ENCODE measurements at places on chromosomes 13 and 19.

DNA sequence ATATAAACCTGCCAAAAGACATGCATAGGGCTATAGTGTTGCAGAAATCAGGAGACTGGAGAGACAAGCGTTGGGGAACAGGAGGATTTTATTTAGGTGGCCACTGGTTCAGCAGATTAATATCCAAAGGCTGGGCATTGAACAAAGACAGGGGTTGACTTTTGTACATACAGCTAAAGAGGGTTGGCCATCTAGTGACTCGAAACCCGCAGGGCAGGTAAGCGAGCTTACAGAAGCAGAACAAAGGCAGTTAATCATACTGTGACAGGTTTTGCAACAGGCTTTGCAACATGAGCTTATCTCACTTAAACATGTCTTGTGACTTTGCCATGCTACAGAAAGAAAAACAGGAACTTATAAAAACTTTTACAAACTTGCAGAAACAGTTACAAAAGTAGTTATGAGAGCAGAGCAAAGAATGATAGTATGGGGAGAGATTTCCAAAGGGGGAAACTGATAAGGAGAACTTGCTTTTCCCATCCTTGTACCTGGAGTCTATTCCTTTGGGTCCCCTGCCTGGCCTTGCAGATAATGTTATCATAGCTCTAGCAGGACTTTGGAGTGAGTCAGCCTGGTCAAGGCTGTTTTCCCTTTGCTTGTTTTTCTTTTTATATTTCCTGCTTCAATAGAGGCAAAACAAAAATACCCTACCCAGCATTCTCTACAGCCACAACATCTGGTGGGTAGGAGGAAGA, 234.2 kb downstream of the PCDH17 start:
- DNase-seq: no peak

DNA sequence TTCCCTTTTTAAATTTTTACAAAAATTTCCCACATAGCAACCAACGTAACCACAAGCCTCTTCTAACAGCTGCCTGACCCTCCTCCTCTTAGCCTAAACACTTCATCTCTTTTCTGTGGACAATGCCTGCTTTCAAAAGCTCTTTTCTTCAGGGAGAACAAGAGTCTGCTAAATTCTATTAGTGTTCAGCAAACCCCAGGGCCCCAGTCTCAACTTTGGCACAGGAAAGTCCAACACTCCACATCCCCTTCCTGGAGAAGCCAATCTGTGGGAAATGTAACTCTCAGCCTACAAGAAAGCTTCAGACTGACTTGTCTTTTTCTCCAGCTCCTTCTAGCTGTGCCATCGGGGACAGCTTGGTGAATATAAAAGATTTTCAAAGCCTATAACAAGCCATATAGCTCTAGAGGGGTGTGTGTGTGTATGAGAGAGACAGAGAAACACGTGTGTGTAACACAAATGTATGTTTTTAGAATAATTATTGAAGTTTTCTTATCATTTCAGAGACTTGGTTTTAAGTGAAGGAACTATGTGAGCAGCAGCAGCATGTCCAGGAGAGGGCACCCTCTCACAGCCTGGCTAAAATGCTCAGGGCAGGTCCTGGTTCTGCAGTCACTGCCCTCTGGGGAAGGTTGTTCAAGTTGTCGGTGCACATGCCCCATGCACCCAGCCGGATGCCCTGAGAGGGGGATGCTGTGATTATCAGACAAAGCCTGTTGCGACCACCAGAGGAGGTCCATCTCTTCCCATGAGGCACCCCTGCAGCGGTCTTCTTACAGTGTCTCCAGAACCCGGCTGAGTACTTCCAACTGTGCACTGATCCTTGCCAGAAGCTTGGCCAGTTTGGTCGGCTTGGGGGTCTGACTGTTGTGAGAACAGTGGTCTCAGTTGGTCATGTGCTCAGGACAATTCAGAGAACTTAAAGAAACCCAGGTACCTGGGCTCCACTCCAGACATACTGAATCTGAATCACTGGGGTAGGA, 34.4 kb downstream of the CCDC70 start:
- DNase-seq: peak; percentile 31

DNA sequence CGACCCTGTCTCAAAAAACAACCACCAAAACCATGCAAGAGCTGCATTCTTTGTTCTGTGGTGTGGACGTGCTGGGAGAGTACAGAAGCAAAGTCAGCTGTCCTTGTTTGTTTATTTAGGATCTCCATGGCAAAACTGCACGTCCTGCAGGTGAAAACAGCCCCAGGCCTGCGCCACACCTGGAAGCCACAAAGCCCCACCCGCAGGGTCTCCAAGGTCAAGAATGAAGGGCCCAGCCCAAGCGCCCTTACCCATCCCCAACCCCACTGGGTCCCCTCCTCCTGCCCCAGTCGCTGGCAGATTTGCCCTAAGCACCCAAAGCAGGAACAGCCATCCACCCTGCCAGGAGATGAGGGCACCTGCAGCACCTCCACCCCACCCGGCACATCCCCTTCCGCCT, 10.5 kb downstream of the MBD3 start:
- no peak for DNase-seq

DNA sequence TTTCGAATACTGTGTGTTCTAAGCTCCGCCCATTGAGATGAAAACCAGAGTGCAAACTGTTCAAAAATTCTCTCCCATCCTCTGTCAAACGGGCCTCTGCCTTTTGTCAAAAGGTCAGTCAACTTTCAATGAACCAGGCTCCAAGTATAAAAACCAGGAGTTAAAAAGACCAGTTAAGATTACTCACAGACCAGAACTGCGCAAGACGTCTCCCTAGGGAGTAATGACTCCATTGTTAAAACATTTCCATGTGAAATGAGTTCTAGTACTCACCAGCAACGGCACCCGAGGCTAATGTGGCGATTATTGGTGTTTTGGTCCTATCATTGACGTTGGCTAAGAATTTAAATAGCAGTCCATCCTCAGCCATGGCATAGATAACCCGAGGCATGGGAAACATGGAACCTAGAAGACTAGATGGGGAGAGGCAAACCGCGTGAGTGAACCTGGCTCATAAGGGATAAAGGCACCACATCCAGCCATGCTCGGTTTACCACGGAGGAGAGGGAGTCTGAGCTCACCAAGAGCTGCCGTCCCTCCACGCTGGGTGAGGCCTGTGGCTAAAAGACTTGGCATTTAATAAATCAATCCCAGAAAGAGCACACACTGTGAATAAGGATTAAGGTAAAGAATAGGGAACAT, 73.3 kb downstream of the SLC7A1 start:
- peak; percentile 77 for DNase-seq

GRCh38 chr13:46345398-46345797, 41.7 kb downstream of the RUBCNL start:
- no peak for DNase-seq

GRCh38 chr19:18736415-18737336, 53.2 kb downstream of the CRTC1 start:
- DNase-seq: no peak

DNA sequence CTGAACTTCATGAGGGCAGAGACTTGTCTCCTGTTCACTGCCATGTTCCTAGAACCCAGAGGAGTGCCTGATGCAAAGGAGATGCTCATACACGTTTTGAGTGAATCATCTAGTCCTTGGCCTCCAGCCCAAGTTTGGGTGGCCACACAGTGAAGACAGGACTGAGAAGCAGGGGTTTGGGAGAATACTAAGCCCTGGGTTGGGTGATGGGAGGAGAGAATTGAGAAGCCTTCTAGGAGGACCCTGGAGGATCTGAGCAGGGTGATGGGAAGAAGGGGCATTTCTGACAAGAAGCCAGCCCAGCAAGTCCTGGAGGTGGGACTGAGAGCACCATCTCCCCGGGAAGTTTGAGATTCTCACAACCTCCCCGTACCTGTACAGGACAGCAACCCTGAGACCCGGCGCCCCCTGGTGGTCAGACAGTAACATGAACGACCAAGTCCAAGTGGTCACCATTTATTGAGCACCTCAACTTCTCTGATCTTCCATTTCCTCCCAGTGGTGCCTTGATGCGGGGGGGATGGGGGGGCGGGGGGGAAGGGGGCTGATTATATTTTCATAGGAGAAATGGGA, 11.0 kb downstream of the CTU1 start:
- peak; percentile 67 for DNase-seq

- DNase-seq: no peak
Observed at GRCh38 chr13:113058988-113059850, 46.4 kb upstream of the F7 start.

- no peak for DNase-seq
Observed at GRCh38 chr13:79772811-79773210, 291.9 kb downstream of the NDFIP2 start.

GRCh38 chr13:101703838-101704237, 251.4 kb downstream of the ITGBL1 start:
- DNase-seq: peak; percentile 7

DNA sequence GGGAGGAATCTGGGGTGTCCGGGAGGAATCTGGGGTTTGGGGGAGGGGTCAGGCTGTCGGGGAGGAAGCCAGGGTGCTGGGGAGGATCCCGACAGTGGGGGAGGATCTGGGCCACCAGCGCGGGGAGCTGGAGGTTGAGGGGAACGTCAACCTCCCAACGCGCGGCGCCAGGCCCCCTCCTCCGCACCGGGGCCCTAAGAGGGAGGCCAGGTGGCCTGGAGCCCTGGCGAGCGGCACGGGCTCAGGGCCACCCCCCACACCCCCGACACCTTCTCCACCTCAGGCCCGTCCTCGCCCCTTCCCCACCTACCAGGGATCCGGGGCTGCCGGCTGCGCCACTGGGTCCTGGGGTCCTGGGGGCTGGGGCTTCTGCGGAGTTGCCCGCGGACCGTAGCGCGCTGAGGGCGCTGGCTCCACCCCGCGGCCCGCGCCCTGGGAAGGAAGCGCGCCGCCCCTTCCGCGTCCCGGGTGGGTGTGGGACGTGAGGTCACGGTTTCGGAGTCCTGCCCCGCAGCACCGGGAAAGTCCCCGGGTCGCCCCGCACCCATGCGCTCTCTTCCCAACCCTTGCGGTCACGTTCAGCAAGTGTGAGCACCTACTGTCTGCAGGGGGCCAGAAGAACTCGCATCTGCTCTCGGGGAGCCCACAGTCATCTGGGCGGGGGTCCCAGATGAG, at the start of gene TICAM1:
TSS of gene TICAM1 (minus strand) at position 409 of the 675 bp plus-strand sequence. CDS start 13,335 bp downstream, outside the sequence.
- DNase-seq: peak; percentile 55

- no peak for DNase-seq
Observed at GRCh38 chr19:6467384-6467783, 3.3 kb downstream of the CRB3 start.

DNA sequence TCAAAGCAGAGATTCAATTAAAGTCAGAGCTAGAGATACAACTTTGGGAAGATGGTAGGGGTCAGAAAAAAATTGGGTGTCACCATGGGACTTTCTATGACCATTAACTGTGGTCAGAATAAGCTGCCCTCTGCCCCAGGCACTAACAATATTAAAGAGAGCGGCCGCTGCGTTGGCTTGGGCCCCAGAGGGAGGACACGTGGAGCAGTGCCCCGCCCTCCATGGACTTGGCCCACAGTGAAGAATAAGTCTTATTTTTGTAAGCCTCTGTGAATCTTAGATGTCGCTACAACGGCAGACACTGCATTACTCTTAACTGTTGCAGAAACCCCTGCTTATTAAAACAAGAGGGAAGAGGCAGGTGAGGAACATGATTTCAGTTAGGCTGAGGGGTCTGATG, 172.7 kb downstream of the UQCRFS1 start:
- no peak for DNase-seq

- DNase-seq: peak; percentile 55
Observed at GRCh38 chr13:73334445-73334844, 275.6 kb downstream of the KLF5 start.

DNA sequence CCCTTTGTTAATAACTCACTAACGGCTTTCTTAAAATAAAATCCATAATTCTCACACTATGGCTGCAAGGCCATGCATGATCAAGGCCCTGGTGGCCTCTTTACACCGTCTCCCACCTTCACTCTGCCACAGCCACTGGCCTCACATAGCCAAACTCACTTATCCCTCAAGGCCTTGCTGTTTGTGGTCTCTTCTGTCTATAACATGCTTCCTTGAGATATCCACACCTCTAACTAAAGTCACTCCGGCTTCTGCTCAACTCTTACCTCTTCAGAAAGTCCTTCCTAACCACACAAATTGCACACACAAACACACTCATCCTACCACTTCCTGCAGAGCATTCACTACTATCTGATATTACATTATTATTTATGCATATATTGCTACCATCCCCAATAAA, 262.5 kb downstream of the DIAPH3 start:
- no peak for DNase-seq

- DNase-seq: no peak
Observed at GRCh38 chr19:56953470-56953869, 112.9 kb upstream of the PEG3 start.

DNA sequence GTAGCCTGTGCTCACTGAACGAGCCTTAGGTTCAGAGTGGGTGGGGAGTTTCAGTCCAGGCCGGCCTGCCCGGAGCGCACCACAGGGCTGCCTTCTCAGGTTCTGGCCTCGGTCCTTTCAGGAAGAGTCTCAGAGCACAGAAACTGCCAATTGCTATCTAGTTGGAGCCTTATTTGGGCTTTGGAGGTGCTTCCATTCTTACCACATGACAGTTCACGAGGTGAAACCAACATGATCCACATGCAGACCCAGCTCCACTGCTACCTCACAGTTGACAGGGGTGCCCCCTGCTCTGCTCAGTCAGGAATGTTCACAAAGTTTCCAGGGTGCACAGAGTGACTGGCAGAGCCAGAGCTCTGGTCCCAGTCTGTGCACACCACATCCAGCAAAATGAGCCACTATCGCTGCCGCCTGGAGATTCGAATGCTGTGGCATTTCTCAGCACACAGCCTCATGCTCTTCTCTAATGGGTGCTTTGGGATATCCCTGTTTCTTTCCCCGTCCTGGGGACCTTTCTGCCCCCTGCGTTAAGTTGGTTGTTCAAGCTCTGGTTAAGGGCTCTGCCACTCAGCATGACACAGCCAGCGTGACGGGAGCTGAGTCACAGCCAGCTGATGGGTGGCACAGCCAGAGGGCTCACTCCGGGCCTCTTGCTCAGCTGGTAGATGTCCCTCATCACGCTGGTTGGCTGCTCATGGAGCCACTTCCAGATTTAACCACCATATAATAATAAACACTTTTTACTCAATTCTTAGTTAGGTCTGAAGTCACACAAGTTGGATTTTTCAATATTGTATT, 7.5 kb upstream of the SACS start:
- DNase-seq: peak; percentile 84

GRCh38 chr13:100506154-100506553, 82.4 kb downstream of the GGACT start:
- DNase-seq: no peak

DNA sequence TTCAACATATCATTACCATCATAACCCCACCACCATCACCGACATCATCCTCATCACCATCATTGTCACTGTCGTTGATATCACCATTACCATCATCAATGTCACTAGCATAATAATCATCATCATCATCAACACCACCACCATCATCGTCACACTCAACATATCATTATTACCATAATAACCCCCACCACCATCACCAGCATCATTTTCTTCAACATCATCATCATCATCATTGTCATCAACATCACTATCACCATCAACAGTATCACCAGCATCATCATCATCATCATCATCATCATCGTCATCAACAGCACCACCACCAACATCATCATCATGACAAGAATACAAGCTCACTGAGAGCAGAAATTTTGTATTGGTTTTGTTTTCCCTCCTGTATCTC, 83.8 kb downstream of the MBD3L1 start:
- DNase-seq: no peak

Data from M059J (cell line).